NCI-H2171 (cell line): ENCODE measurements at places on chromosomes 4 and X.

DNA sequence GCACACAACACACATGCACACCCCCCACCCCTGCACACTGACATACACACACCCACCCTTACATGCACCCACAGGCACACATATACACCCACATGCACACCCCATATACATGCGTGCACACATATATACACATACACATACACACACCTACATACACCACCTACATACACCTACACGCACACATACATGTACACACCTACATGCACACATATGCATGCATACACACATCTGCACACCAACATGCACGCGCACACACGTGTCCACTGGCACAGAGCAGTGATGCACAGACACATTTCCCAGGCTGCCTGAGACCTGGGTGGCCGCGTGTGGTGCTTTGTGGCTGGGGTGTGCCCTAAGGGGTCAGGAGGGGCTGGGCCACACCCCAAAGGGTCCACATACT, 31.7 kb downstream of the FGFRL1 start:
- no peak for DNase-seq

DNA sequence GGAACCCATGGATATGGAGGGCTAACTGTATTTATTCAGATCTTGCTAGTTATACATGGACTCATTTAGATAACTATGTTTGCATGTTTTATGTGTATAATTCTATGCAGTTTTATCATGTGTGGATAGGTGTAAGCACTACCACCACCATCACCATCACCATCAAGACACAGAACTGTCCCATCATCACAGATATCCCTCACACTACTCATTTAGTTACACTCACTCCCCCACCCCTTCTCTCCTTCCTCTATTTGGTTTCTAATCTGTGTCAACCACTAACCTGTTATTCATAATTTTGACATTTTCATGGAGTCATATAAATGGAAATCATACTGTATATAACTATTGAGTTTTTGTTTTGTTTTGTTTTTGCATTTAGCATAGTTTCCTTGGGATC, 43.7 kb downstream of the STAG2 start:
- DNase-seq = no peak

DNA sequence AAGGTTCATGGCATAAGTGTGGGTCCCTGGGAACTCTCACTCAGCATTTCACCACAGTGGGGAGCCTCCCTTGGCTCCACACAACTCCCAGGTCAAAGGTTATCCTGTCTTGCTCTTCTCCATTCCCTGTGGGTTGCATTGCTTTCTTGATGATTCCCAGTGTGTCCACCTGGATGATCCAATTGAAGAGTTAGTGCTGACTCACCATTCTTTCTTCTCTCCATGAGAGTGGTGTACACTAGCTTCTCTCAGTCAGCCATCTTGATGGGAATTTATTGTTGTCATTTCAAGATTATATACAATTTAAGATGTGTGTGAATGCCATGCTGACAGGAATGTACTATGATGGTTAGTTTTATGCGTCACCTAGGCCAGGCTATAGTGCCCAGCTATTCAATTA, 25.6 kb upstream of the C4orf17 start:
- no peak for DNase-seq

GRCh38 chrX:8868906-8869305, 67.7 kb upstream of the FAM9A start:
- no peak for DNase-seq

- DNase-seq = no peak
Measured at GRCh38 chrX:102651242-102652011, at the start of gene GPRASP1. GPRASP1 (plus strand) TSS chrX:102651483; CDS start chrX:102653914, 2,431 bp downstream.

GRCh38 chr4:2497931-2498330, 29.0 kb downstream of the RNF4 start:
- no peak for DNase-seq

GRCh38 chr4:4427121-4427870, 40.4 kb downstream of the NSG1 start:
- no peak for DNase-seq

- no peak for DNase-seq
Measured at GRCh38 chr4:102564399-102565059, 63.4 kb downstream of the NFKB1 start.

GRCh38 chrX:151859481-151859880, 53.2 kb upstream of the MAGEA4 start:
- no peak for DNase-seq

- no peak for DNase-seq
Measured at GRCh38 chr4:832536-832935, 6.6 kb upstream of the CPLX1 start.
